ENCODE measurements at places on chromosomes 5 and 9.

DNA sequence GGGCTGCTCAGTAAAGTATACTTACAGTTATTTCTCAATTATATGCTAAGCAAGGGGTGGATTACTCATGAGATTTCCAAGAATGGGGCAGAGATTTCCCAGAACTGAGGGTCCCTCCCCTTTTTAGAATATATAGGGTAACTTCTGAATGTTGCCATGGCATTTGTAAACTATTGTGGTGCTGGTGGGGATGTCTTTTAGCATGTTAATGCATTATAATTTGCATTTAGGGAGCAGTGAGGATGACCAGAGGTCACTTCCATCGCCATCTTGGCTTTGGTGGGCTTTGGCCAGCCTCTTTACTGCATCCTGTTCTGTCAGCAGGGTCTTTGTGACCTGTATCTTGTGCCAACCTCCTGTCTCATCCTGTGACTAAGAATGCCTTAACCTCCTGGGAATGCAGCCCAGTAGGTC is 35.5 kb downstream of the TTC1 start:
- no peak for DNase-seq

DNA sequence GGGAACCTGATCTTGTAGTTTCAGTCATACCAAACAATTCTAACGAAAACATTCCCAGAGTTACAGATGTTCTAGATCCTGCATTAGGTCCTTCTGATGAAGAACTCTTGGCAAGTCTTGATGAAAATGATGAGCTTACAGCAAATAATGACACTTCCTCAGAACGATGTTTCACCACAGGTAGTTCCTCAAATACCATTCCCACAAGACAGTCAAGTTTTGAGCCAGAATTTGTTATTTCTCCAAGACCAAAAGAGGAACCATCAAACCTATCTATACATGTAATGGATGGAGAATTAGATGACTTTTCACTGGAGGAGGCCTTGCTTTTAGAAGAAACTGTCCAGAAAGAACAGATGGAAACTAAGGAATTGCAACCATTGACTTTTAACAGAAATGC is 21.0 kb downstream of the RMI1 start:
- no peak for DNase-seq

DNA sequence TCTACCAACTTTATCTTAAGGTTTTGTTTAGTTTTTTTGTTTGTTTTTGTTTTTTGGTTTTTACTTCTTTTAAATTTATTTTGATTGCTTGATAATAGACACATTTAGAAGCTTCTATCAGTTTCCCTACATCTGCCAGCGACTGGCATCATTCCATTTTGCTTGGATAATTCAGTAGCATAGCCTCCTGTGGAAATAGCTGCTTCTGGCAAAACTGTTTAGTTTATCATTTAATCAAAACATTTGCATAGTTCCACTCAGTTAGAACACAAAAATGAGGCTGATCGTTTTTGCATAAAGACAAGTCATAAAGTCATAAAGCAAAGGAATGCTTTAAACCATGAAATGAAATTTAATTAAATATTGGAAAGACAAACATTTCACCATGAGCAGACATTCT is 133.7 kb upstream of the NFIL3 start:
- no peak for DNase-seq

DNA sequence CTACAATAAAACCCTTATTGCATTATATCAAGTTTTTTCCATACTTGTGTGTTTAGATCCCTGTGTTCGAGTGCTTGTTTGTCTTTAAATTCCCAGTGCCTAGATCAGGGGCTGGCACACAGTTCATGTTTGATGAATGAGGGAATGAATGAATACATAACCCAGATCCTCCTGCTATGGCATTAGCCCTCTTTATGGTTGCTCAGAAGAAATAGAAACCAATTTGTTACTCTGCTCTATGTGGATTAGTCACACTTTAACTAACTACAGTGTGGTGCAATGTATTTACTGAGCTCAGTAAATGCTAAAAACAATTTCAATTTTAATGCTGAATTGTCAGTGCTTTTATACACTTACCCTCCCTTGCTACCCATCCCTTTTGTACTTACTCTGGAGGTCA is 16.4 kb upstream of the GALNT10 start:
- no peak for DNase-seq

DNA sequence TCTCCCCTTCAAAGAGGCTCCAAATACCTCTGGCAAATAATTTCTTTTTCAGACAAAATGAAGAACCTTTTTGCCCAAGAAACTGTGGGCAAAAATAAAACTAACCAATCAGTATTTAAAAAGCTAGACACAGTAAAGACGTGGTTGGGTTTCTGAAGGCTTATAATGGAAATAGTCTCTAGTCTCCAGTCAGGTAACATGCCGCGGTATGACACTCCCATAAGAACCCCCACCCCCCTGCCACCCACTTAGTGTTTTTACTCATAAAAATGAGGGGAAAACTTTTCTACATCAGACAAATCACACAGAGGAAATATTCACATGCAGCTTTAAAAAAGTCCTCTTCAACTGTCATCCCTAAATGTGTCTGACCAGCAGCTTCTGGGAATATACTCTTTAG is 105.3 kb downstream of the THBS4 start:
- DNase-seq = no peak

DNA sequence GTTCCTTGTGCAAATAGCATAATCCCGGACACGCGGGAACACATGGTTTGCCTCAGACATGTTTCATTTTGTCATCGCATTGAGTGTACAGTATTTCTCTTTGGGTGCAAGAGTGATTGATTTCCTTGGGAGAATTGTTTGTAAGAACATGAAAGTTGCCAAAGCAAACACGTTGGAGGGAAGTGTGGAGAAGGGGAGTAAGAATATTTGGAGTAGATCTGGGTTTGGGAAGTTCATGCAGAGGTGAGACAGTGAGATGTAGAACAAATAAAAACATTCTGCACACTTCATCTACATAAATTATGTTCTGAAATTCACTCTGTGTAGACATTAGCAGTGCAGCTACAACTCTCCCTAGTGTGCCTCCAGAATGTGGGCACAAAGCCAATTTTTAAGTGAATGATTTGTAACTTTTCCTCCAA is 24.0 kb downstream of the FOXD1 start:
- DNase-seq = no peak

DNA sequence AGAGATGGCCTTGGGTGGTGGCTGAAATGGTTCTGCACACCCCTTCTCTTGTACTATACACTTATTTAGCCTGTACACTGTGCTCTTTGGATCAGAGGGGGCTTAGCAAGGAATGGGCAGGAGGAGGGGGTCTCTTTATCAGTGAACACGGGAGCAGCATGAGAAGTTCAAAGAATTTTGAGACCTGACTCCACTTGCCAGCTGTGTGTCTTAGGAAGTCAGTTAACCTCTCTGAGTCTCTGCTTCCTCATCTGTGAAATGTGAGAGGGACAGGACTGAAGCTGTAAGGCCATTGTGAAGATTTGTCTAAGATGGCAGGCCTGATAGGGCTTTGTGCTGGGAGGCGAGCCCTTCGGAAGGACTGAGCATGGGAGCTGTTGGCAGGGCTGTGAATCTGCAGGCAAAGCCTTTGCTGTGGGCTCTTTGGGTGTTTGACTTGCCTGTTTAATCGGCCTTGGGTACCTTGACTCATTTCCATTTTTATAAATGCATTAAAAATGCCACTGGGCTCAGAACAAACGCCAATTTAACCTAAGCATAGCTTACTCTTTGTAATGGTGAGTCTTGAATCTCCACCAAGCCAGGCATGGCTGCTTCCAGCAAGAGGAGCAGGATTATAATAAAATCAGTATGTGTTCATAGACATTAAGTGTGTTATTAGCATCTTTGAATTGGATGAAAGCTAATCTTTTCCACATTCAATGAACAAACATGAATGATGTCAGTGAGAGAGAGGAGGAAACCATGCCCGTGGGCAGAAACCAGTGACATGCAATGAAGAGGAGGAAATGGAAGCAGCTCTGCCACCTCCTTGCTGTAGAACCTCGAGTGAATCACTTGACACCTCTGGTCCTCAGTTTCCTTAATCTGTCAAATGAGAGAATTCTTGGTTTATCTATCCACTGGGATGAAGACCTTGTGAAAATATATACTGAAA is 89.4 kb downstream of the MACROH2A1 start:
- DNase-seq = no peak

DNA sequence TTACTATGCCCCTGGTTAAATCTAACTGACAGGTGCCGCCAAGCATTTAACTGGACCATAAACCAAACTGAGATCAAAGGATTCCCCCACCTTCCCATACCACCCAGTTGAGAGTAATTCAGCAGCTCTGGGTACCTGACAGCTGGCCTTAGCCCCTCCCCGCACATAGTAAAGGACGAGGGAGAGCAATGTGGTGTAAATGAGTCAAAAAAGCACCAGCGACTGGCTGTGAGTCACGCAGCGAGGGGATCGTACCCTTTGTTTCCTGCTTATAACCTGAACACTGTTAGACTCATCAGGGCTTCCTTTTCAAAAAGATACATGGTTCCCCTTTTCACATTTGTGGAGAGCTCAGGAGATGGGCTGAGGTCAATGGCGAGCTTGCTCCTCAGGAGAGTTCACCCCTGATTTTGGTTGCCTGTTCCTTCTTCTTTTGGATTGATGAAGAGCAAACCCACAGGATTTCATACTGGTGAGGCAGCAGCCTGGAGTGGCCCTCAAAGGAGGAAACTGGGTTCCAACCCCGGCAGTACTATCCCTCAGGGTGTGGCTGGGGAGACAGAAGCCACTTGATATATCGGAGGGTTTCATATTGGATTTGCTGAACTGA is 71.5 kb downstream of the ANKRD33B start:
- DNase-seq = no peak

GRCh38 chr5:119395080-119395836 is 39.4 kb downstream of the TNFAIP8 start:
- no peak for DNase-seq

GRCh38 chr9:116467740-116468351 is 219.3 kb upstream of the TRIM32 start:
- no peak for DNase-seq

DNA sequence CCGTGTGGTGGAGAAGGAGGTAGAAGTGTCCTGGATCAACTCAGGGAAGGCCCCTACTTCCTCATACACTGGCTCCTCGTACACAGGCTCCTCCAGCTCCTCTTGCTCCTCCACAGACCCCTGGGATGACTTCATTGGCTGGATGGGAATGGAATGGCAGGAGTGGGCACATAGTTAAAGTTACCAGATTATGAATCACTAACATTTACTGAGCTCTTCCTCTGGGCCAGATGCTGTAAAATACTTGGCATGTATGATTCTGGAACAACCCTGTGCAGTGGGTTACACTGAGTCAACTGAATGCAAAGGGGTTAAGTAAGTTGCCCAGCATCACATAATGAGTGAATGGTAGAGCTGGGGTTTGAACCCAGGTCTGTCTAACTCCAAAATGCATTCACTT is 3.1 kb upstream of the FCHSD1 start:
- no peak for DNase-seq

DNA sequence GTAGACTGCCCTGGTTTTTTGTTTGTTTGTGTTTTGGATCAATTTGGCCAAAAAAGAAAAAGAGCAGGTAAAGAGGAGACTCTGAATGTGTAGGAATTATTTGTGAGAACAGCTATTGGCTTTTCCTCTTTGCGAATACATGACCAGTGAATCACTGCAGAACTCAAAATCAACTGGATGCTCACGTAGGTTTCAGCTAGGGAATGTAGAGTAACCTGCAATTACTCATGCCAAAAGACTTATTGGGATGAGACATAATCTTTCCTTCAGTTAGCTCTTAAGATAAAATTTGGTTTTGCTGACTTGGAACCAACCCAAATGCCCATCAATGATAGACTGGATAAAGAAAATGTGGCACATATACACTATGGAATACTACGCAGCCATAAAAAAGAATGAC is 348.0 kb downstream of the NPR3 start:
- DNase-seq = no peak

- no peak for DNase-seq
These were observed 45.5 kb downstream of the SPOCK1 start for GRCh38 chr5:137453483-137454080.

GRCh38 chr5:156096259-156096658 is 230.7 kb upstream of the SGCD start:
- DNase-seq = no peak

- DNase-seq = no peak
These were observed 16.6 kb upstream of the CAVIN4 start for GRCh38 chr9:100561256-100561655.

- no peak for DNase-seq
These were observed 168.0 kb upstream of the IRX2 start for GRCh38 chr5:2919310-2920018.
